ENCODE measurements at places on chromosomes 12 and 14.

DNA sequence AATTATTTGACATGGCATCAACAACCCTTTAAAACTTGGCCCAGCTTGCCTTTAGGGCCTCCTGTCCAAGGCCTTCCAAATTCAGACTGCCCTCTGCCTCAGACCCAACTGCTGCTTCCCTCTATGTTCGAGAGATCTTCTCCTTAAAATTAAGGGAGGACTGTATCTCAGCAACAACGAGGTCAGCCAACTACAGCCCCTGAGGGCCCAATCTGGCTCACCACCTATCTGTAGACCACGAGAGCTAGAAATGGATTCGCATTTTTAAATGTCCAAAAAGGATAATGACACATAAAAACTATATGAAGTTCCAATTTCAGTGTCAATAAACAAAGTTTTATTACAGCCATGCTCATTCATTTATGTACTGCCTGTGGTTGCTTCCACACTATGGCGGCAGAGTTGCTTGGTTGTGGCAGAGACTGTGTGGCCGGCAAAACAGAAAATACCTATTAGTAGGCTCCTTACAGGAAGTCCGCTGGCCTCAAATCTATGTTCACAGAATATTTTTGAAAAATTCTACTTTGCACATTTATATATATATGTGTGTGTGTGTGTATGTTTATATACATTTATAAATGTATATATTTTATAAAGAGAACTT is 1026.9 kb downstream of the BCL11B start:
- DNase-seq: no peak

DNA sequence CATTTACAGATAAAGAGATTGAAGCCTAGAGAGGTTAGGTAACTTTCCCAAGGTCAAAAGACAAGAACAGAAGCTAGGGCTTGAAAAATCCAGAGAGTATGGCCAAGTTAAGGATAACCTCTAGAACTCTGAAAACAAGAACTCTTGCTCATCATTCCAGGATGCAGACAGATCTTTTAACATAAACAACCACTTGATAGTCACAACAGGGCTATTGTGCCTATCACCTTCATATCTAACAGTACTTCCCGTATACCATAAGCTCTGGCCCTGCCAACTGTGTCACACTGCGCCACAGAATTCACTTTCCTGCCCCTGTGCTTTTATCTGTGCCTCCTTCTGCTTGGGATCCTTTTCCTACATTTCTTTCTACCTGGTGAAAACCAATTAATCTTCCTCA is 18.2 kb downstream of the ERP29 start:
- no peak for DNase-seq

GRCh38 chr12:111064154-111064553 is 143.8 kb upstream of the MYL2 start:
- DNase-seq: no peak

DNA sequence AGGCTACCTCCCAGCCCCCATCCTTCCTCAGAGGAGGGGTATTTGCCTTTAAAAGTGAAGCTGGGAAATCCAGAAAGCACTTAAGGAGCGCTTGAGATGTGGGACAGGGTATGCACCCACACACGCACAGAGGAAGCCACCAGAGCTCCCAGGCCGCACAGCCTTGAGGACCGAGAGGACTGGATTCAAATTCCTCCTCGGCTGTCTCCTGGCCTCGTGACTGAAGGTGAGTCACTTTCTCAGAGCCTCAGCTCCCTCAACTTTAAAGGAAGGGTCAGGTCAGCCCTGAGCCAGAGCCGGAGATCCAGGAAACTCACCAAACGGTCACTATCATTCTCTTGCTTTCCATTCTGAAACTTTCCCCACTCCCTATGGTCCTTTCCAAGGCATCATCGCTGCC is 37.6 kb downstream of the BCL11B start:
- DNase-seq: no peak

- no peak for DNase-seq
Observed at GRCh38 chr14:53969326-53969725, 12.7 kb upstream of the BMP4 start.

- no peak for DNase-seq
Observed at GRCh38 chr12:97924122-97924521, 461.5 kb downstream of the RMST start.

GRCh38 chr12:109770104-109770860 is 56.7 kb downstream of the FAM222A start:
- DNase-seq: no peak

GRCh38 chr14:90603841-90604240 is 207.0 kb downstream of the CALM1 start:
- no peak for DNase-seq

Measured in T-helper 17 cell (primary cell).